Smooth muscle cell of trachea (primary cell): ENCODE measurements at places on chromosomes 16 and 17. TPM values are rescaled to one million over a fixed set of nuclear protein-coding genes. Genes with fewer than 3 reads are reported as not detected.

Gene OR3A2
- total RNA-seq, result 0.50 TPM in 1 of 2 replicates, not detected in the other

Gene TTLL6
- total RNA-seq, result under 0.01 and 0.58 TPM in 2 replicates

Gene RPUSD1
- 20.5 and 29.6 TPM in 2 replicates for total RNA-seq

Gene GAST
- total RNA-seq, result not detected in 2 replicates

Gene P2RX5
- 0.87 and 4.1 TPM in 2 replicates for total RNA-seq

Gene GPT2
- total RNA-seq, result 8.3 and 21.0 TPM in 2 replicates

Gene SLC46A1
- total RNA-seq, result 3.2 and 8.1 TPM in 2 replicates

Gene CBX8
- 3.8 and 5.8 TPM in 2 replicates for total RNA-seq

Gene ATXN1L
- total RNA-seq, result 8.6 and 13.9 TPM in 2 replicates

Gene MT3
- total RNA-seq, result 0.66 TPM in 1 of 2 replicates, not detected in the other

Gene RAMP2
- not detected in 2 replicates for total RNA-seq

Gene TPSG1
- total RNA-seq, result not detected in 2 replicates

Gene ZFP3
- 1.5 and 1.9 TPM in 2 replicates for total RNA-seq

Gene TEKT1
- not detected in 2 replicates for total RNA-seq

Gene MYOCD
- total RNA-seq, result under 0.01 TPM in 1 of 2 replicates, not detected in the other

Gene MFSD6L
- total RNA-seq, result not detected in 2 replicates

Gene CFAP97D1
- under 0.01 TPM in 1 of 2 replicates, not detected in the other for total RNA-seq

Gene SRCIN1
- under 0.01 and 0.17 TPM in 2 replicates for total RNA-seq

Gene CMTM2
- total RNA-seq, result not detected in 2 replicates

Gene ZPBP2
- total RNA-seq, result not detected in 2 replicates

Gene SLFN14
- total RNA-seq, result not detected in 2 replicates

Gene RASL10B
- 0.58 and 4.6 TPM in 2 replicates for total RNA-seq

Gene BTBD17
- total RNA-seq, result 0.17 TPM in 1 of 2 replicates, not detected in the other
